ENCODE measurements at places on chromosomes 1 and 21.

DNA sequence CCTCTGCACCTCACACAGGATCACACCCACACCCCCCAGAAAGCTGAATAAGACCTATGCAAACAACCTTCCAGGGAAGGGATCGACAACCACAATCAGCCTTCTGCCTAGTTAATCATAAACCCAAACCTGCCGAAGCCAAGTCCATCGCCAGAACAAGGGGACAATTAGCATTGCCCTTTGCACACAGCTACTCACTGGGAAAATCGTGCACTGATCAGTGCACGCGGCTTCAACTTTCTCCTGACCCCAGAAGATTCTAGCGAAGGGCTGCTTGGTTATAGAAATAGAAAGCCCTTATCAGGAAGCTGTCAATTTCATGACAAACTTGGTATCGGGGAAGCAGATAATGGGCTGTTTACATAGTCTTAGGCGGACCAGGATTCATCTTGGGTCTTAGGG, 29.5 kb downstream of the RUNX1 start:
- no peak for DNase-seq

DNA sequence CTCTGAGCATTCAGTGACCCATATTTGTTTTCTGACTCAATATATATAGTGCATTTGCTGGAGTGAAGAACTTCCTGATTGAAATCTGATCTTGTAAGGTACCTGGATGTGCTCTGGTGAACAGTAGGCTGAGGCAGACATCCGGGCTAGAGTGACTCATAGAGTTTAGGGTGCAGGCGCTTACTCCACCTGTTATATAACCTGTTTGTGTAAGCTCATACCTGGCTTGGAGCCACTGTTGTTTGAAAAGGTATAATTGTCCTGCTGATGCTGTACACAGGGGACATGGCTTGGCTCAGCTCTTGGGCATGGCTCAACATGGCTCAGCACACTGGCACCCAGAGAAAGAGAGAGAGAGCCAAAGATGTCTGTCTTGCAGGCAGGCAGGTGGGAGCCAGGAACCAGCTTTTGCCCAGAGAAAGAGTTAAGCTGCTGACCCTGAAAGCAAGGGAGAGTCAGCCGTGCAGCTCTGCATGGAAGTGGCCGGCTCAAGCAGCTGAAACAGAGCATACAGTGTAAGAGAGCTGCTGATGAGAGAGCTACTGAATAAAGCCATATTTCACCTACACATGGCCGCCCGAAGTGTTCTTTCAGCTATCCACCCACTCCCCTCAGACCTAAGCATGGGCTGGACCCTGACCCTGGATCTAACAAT, 43.2 kb downstream of the GJA5 start:
- no peak for DNase-seq

GRCh38 chr21:33229099-33229783, 497 bp upstream of the IFNAR2 start:
- no peak for DNase-seq

DNA sequence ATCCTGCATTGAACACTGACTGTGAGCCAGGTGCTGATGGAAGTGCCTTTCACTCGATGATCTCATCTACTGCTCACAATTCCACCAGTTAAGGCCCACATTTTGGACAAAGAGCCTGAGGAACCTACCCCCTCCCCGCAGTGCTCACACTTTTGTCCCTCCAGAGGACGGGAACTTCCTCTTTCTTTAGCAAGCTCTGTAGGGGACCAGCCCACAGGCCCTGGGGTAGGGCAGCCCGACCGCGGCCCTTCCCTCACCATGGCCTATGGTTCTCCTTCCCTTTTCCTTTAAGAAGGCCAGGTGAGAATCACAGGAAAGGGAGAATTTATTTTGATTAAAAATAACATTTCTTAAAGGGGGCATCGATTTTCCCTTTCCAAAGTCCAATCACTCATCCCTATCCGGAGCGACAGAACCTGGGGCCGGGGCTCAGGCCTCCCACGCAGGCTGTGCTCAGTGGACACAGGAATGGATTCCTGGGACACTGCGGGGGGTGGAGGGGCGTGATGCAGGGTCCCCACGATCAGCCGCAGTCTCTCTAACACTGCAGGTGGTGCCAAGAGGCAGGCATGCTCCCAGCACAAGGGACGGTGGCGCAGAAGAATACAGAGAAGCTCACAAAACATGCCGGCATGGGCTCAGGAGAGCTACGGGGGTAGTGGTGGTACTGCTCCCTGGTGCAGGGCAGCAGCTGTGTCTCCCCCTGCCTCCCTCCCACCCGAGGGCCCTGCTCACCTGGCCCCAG, 8.9 kb upstream of the KCNE1 start:
- DNase-seq, result no peak

DNA sequence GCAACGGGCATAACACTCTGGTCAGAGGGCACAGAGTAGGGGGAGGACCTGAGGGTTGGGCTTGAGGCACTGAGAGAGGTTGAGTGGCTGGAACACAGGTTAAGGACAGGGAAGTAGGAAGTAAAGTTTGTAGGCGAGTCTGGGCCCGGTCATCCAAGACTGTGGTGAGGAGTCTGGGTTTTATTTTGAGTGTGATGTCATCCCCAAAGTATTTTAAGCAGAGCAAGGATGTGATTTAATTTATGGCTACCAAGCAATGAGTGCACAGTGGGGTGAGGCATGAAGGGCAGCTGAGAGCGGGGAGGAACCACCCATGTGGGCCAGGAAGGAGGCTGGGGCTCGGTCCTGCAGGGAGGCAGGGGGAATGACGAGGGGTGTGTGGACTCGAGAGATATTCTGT, 11.2 kb upstream of the VWA5B1 start:
- no peak for DNase-seq

- DNase-seq, result no peak
Measured at GRCh38 chr1:86546787-86547221, at the start of gene CLCA4. CLCA4 (plus strand) TSS chr1:86547078; CDS start chr1:86547120, 42 bp downstream.

GRCh38 chr1:99003581-99004253, 944 bp downstream of the PLPPR5 start:
- no peak for DNase-seq

DNA sequence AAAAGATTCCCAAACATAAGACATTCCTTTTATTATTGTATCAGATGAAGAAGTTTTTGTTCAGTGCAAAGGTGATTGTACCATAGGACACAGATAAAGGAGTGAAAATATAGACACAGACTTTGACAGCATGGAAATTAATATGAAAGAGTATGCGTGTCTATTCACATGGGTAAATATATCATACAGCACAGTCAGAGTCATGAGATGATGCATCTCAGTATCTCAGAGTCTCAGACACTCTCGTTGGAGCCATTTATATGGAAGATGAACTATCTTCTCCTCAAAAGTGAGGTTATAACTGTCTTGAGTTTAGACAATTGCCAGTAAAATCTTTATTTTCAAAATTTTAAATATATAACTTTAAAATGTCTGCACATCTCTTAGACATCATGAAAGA, 158.4 kb upstream of the C8B start:
- no peak for DNase-seq

- no peak for DNase-seq
Measured at GRCh38 chr21:36482673-36483072, 2.8 kb upstream of the CLDN14 start.

GRCh38 chr1:225596736-225597135, 56.2 kb downstream of the ENAH start:
- DNase-seq, result no peak

- no peak for DNase-seq
Measured at GRCh38 chr1:239954836-239955235, 136.8 kb upstream of the FMN2 start.

GRCh38 chr1:234970731-234971476, 157.7 kb downstream of the TOMM20 start:
- DNase-seq, result no peak

DNA sequence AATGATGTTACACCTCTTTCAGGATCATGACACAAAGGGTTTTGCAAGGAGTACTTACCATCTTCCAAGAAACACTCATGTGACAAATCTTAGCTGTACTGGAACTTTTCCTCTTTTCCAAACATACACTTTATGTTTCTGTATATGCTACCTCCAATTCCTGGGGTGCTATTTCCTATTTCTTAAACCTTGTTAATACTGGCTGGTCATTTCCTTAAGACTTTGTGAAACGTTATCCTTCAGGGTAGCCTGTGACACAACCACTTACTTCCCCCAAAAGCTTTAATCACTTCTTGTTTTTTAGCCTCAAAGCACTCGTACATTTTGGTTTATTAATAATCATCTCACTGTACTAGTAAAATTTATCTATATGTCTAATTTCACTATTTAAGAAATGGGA, 39.4 kb downstream of the OR10Z1 start:
- DNase-seq, result no peak

All from K562 (cell line).